Fibroblast of skin of left biceps (primary cell): ENCODE measurements at places on chromosomes 12 and 14.

- no peak for DNase-seq
These were observed 19.3 kb upstream of the TUBA1A start for GRCh38 chr12:49208146-49208545.

GRCh38 chr12:30622509-30622908 lies 73.2 kb downstream of the IPO8 start:
- DNase-seq = no peak

- no peak for DNase-seq
These were observed 258.6 kb upstream of the FOXN3 start for GRCh38 chr14:89675590-89675989.

- no peak for DNase-seq
These were observed 58.1 kb downstream of the FSCB start for GRCh38 chr14:44448951-44449358.

DNA sequence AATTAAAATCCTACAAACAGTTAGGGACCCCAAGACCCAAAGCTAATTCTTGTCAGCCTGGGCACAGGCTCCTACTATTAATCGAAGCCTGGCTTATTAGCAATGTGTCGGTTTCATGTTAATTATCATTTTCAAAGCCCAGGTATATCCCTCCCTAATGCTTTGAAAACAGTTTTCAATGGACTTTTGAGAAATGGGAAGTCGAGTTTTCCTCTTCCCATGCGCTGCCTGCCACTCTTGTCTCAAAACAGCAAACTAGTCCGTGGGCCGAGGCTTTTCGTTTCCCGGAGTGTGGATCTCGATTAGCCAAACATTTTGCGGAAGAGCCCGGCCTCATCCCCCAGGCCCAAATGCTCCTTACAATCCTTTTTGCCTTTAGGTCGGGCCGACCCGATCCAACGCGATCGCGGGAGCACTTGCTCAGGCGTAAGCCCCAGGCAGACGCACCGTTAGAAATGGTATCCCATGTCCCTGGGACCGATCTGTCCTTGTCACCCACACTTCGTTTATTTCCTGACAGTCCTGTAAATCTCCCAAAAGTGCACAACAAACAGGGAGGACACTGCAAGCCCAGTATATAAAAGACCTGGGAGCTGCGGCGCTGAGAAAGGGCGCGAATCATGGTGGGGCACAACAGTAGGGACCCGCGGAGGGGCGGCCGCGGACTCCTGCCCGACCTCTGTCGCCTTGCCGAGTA lies 1.5 kb downstream of the SIX6 start:
- no peak for DNase-seq

GRCh38 chr12:26510354-26510674 lies 314.9 kb downstream of the SSPN start:
- no peak for DNase-seq

DNA sequence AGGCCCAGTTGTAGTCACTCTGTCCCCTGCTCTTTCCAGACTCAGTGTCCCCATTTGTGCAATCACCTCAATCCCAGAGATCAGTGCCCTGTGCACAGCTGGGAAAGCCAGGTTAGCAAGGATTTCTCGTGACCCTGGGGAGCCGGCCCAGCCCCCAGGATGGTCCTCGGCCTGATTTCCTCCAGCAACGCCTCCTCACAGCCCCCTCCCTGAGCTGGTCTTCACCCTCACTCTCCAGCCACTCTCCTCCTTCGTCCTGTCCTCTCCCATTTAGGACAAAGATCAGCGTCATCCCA lies 194.8 kb upstream of the C14orf180 start:
- DNase-seq = no peak

GRCh38 chr14:93318927-93319326 lies 13.9 kb downstream of the BTBD7 start:
- no peak for DNase-seq

- no peak for DNase-seq
These were observed 42.3 kb downstream of the TTC9 start for GRCh38 chr14:70683983-70684382.

- DNase-seq = no peak
These were observed 49.9 kb downstream of the KCNMB4 start for GRCh38 chr12:70415987-70416386.

DNA sequence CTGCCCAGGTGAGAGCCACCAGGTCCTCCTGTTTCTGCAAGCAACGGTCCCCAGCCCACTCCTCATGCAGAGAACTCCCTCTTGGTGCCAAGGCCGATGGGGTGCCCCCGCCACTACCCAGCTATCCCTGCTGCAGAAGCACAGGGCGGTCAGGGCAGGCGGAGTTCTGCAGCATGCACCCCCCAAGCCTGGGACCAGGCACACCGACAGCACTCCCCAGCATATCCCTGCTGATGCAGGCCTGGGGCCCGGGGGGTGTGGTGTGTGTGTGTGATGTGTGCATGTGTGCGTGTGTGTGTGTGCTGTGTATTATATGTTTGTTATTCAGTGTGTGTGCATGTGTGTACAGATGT lies 27.7 kb upstream of the FZD10 start:
- DNase-seq = no peak
